ENCODE measurements at places on chromosomes 12 and 14.

DNA sequence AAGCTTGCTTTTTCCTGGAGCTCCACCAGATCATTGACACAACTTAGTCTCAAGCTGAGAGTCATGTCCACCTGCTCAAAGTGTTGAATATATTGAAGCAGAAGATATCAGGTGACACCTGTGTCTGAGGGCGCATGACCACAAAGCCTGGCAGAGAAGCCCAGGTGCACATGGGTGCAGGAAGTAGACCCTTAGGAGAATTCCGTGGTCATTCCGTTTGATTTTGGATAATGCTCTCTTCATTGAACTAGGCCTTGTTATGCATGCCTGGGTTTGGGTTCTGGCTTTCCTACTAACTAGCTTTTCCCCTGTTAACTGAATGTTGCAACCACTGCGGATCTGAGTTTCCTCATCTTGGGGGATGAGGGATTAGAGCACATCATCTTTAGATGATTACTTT lies 7.1 kb downstream of the ARHGDIB start:
- DNase-seq = no peak

GRCh38 chr12:49201595-49202295 lies 12.9 kb upstream of the TUBA1A start:
- no peak for DNase-seq

DNA sequence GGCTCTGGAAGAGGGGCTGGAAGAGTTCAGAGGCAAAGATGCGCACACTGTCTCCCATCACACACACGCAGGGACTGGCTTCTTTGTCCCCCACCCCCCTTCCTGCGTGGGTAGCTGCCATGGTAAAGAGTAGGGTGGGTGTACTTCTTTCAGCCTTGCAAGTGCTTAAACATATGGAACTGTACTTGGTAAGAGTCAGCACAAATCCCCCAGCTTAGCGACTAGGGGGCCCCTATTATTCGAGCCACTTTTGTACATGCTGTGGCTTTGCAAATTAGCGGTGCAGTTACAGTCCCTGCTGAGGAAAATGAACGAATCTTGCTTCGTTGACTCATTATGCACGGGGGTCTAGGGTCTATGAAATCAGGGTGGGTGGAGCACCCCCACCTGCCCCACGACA lies 123.8 kb downstream of the AACS start:
- no peak for DNase-seq

- DNase-seq = no peak
Observed at GRCh38 chr12:96806272-96806671, 100.8 kb upstream of the NEDD1 start.

GRCh38 chr14:34711796-34712712 lies 2.3 kb downstream of the CFL2 start:
- no peak for DNase-seq

- no peak for DNase-seq
Observed at GRCh38 chr12:31620311-31620710, 29.4 kb upstream of the DENND5B start.

GRCh38 chr14:57182760-57183503 lies 85.8 kb downstream of the EXOC5 start:
- no peak for DNase-seq

GRCh38 chr14:67497716-67498115 lies 9.2 kb upstream of the TMEM229B start:
- DNase-seq = no peak

GRCh38 chr14:89264196-89264800 lies 152.7 kb downstream of the FOXN3 start:
- no peak for DNase-seq

DNA sequence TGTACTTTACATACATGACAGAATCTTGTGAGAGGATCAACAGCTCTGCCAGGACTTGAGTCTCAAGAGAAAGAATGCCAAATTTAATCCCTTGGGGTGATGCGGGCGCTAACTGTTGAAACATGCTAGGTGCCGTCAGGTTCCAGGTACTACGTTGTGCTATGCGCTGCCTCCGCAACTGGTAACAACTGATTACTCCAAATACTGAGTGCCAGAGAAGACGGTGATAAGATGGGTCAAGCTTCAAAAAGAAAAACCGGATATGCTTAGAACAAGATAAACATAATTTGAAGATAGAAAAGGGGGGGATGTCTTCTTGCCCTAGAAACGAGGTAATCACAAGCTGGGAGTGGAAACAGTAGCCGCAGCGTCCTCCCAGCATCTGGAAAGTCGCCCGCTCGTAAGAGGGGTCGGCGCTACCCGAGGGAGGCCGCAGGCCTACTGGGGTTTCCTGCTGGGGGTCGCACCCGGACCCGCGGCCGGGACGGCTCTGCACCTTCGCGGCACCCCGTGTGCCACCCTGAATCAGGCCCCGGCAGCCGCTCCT lies 678 bp downstream of the ZBTB25 start:
- DNase-seq = no peak

DNA sequence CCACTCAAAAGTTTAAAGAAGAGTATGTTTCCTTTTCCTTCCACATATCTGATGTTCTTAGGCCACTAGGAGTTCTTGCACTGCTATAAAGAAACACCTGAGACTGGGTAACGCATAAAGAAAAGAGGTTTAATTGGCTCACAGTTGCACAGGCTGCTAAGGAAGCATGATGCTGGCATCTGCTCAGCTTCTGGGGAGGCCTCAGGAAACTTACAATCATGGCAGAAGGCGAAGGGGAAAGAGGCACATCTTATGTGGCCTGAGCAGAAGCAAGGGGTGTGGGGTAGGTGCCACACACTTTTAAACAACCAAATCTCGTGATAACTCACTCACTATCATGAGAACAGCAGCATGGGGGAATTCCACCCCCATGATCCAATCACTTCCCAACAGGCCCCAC lies 7.7 kb upstream of the CRADD start:
- DNase-seq = no peak

DNA sequence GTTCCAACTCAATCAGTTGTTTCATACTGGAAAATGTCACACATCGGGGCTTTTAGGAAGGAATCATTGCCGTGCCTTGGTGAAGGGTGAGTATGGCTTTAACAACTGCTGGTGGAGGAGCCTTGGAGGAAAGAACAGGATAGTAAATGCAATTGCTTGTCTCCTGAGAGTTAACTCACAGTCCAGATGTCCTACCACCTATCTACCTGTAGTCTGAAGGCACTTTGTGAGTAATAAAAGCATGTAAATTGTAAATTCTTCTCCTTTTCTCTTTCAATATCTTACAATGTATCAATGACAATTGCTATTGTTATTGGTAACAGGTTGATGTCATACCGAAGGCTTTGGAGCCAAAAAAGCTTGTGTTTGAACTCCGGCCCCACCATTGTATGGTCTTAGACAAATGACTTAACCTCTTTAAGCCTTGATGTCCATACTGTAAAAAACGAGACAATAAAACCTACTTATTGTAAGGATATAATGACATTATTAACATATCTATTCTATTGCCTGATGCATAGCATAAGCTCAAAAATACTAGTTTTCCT lies 397.4 kb downstream of the ADAMTS20 start:
- no peak for DNase-seq

- DNase-seq = no peak
Observed at GRCh38 chr14:59081720-59082119, 106.7 kb upstream of the DAAM1 start.

DNA sequence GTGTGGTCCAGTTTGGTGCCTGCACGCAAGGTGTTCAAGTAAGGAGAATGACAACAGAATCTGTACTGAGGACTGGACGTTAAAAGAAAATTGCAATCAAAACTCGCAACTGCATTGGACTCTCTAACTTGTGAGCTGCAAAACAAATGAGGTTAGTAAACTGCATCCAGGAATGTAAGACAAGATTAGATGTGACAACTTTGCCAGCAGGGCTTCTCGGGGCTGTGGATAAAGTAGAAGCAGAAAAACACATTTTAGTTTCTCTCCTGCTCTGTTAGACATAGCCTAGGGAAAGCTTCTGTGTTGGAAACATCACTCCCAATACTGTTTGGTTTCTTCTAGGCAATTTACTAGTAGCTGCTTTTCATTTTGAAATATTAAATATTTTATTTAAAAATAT lies 338.2 kb upstream of the NAV3 start:
- no peak for DNase-seq

GRCh38 chr12:85466890-85467289 lies 186.9 kb downstream of the ALX1 start:
- no peak for DNase-seq

DNA sequence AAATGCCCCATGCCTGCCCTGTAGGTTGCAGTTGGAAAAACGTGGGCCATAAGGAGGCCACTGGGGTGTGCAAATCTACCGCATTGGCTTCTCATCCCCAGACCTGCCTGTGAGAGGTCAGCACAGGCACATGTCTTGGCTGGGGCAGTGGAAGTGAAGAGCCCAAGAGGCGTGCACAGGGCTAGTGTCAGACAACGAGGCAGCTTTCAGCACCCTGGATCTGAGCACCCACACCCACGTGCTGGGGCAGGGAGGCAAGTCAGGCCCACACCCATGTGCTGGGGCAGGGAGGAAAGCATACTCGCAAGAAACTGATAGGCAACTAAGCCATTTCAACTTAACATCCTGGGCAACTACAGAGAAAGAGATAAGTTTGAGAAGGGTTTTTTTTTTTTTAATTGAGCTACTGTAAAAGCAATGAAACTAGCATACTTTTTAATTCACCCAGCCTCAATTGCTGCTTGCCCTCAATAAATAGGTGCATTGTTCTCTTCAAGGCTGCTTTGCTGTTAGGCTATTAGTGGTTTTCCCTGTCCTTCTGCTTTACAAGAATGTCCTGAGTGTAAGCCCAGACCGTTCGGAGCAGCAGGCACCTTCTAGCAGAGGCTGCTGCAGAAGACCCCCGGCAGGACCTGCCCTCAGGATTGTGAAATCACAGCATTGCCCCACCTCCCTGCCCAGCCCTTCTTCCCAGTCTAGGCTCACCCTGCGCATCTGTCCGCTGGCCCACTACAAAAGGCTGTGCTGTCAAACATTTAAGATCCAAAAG lies 355.3 kb upstream of the FKBP4 start:
- DNase-seq = no peak

- no peak for DNase-seq
Observed at GRCh38 chr12:88960213-88960878, 380.1 kb upstream of the KITLG start.

GRCh38 chr14:51792809-51793208 lies 67.6 kb upstream of the GNG2 start:
- DNase-seq = no peak

GRCh38 chr14:21185491-21185890 lies 29.6 kb upstream of the OR5AU1 start:
- DNase-seq = no peak

GRCh38 chr14:91318911-91319310 lies 74.4 kb upstream of the GPR68 start:
- DNase-seq = no peak

DNA sequence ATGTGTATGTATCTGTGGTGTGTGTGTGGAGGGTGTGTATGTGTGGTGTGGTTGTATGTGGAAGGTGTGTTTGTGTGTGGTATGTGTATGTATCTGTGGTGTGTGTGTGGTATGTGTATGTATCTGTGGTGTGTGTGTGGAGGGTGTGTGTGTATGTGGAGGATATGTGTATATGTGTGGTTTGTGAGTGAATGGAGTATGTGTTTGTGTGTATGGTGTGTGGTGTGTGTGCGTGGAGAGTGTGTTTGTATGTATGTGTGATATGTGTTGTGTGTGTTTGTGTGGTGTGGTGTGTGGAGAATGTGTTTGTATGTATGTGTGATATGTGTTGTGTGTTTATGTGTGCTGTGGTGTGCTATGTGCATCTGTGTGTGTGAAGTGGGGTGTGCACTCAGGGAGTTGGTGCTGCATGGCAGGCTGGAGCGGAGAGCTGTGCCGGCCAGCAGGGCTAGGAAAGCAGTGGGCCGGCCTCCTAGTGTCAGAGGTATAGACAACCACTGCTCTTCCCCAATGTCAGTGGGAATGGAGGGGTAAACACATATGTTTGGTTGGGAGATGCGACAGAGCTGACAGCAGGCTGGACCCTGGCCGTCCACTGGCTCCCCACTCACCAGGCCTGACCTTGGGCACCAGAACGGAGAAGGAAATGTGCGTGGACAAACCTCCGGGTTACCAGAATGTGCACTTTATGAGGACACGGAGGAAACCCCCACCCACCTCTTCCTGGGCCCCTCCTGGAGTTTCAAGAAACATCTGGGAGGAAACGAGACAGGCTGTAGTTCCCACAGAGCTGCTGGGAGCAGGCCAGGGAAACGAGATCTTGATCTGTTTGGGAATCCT lies 60.7 kb downstream of the CLMN start:
- no peak for DNase-seq

DNA sequence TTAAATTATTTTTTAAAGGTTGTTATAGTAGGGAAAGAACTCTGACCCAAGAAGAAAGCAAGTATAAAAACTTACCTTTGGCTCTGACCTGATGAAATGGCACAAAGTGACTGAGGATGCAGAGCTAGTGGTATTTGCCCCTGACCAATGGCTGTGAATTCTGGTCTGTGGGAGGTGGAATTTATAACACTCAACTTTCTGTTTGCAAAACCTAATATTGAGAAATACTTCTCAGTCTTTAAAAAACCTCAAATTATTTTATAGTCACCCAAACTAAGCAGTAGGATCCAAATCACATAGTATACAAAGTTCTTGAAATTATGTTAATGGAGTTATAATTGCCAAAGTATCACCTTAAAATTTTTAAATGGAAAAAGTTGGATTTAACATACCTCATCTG lies at the start of gene EPYC:
Gene EPYC, minus strand, starts transcription at position 101 of the 400 bp plus-strand sequence. CDS start 2,407 bp downstream, outside the sequence.
- no peak for DNase-seq

DNA sequence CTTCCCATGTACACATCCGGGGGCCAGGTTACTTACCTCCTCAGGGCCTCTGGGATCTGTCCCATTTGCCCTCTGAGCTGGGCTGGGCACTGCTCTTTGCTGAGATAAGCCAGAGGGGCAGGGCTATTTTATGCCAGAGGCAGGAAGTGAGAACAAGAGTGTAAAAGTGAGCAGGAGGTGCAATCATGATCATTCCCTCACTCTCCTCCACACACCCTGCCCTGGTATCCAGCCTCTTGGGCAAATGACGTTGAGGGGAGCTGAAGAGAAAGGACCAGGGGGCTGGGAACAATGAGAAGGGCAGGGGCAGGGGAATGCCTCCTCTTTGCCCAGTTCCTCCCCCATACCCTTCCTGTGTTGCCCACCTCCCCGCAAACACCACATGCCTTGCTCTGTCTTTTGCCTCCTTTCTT lies 4.2 kb downstream of the LPAR5 start:
- DNase-seq = no peak

GRCh38 chr12:94679554-94680195 lies 29.3 kb upstream of the TMCC3 start:
- DNase-seq = no peak

GRCh38 chr12:104134882-104135281 lies 3.1 kb downstream of the NFYB start:
- no peak for DNase-seq

DNA sequence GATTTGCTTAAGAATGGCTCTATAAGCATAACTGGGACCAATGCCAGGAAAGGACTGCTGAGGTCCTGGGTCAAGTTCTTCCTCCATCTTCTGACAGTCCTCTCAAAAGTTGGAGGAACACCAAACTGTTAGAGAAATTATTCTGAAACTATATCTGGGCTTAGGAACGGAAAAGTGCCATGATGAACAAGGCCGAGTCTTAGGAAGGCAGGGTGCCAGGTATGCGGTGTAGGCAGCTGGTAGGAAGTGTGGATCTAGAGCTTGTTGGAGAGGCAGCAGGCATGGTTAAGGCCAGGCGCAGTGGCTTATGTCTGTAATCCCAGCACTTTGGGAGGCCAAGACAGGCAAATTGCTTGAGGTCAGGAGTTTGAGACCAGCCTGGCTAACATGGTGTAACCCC lies 7.7 kb downstream of the GNPTAB start:
- no peak for DNase-seq

- no peak for DNase-seq
Observed at GRCh38 chr14:76687611-76688382, 73.5 kb upstream of the VASH1 start.
